Activated CD4-positive, CD25-positive, alpha-beta regulatory T cell treated with anti-CD3 and anti-CD28 coated beads, Interleukin-2, amount 50 U/mL, for 16 hours (primary cell): ENCODE measurements at places on chromosomes 5 and 9.

- DNase-seq: no peak
These were observed 242.3 kb upstream of the PTGER4 start for GRCh38 chr5:40437452-40437861.

DNA sequence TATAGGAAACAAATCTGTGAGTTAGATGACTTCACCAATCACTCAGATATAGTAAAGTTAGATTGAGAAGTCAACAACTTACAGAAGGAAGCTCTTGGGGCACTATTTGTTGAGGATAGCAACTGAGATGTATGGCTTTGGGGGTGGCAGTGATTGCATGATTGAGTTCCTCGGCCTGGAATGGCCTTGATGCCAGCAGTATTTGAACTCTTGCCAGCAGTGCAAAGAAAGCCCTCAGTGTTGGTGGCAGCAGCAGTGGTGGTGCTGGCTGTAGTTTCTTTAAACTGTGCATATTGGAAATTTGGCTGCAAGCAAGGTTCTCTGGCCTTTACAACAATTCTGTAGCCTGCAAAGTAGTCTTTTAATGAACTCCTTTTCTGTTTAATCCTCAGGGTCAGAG lies 41.4 kb upstream of the PJA2 start:
- DNase-seq: no peak

DNA sequence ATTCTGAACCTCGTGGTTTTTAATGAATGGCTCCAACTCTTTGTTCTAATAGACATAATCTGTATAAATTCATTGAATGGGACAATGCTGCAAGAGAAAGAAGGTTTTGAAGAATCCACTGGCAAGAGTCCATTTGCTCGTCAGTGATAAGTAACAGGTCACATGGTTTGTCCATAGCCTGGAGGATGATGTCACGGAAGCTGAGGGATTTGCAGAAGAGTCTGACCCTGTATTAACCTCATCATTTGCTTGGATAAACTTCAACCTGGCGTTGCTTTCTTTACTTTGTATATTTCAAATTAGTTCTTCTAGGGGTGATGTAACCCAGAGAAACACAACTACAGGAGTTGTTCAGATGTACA lies 197.4 kb downstream of the GAS1 start:
- DNase-seq: no peak

GRCh38 chr5:159043590-159043989 lies 56.1 kb downstream of the EBF1 start:
- no peak for DNase-seq

GRCh38 chr5:34914671-34915138 lies 599 bp downstream of the RAD1 start:
- DNase-seq: no peak

DNA sequence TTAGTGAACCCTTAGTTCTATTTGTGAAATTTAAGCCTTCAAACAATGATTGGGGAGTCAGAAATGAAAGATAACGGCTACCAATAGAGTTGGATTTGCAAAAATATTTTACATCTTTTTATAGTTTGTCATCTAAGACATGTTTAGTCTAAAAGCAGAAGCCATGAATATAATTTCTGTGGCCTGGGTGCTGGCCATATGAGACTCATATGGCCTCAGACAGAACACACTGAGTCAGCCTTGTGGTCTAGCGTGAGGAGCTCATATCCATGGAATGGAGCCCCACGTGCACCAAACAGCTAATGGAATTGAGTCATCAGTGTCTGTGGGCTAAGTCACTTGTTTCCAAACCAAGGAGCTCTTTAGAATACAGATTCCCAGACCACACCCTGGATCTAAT lies 240.7 kb upstream of the NREP start:
- DNase-seq: no peak

DNA sequence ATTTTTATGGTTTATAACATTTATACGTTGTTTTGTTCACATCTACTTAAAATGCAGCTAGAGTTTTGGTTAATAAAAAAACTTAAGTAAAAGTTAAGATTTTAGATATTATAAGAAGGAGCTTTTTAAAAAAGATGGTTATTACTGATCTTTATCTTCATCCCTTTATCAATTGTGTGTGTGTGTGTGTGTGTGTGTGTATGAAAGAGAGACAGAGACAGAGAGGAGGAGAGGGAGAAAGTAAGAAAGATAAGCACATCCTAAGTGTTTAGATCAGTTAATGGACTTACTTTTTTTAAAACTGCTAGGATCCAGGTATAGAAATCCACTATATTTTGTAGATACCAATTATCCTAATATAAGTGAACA lies 45.8 kb upstream of the RICTOR start:
- DNase-seq: no peak

- DNase-seq: no peak
These were observed 4.5 kb downstream of the TENT4A start for GRCh38 chr5:6717687-6718086.

DNA sequence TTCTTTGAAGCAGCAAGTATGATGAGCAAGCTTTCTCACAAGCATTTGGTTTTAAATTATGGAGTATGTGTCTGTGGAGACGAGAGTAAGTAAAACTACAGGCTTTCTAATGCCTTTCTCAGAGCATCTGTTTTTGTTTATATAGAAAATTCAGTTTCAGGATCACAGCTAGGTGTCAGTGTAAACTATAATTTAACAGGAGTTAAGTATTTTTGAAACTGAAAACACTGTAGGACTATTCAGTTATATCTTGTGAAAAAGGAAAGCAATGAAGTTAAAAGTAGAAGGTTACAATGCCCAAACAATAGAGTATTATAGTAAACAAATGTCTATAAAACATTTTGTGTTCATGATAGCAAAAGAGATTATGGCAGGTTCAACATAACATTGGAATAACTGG lies 88.6 kb downstream of the JAK2 start:
- DNase-seq: no peak

DNA sequence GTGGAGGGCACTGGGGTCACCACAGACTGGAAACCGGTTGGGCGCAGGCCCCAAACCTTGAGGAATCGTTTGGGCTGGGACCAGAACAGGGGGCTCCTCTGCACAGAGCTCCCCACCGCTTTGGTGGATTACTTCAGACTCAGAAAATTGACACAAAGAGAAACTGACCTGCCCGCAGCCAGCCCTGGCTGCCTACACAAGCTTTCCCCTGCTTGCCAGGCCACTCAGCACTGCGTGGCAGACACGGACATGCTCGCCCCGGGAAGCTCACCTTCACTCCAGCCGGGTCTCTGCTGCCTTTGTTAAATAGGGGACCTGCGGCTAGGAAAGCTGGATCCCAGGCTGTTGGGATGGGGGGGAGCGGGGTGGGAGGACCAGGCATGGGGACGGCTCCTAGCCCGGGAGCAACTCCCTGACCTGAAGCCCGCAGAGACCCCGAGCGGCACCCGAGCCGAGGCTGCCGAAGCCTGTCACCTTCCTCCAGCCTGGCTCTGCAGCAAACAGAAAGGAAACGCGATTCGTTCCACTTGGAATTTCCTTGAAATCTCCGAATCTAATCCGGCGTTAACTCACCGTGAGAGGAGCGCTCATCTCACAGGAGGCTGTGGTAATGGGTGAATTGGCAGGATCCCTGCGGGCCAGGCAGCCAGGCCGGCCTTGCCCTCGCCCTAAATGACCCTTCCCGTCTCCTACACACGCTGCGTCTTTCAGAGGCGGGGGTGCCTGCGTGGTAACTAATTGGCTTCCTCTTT lies 8.8 kb downstream of the PAX5 start:
- DNase-seq: no peak

DNA sequence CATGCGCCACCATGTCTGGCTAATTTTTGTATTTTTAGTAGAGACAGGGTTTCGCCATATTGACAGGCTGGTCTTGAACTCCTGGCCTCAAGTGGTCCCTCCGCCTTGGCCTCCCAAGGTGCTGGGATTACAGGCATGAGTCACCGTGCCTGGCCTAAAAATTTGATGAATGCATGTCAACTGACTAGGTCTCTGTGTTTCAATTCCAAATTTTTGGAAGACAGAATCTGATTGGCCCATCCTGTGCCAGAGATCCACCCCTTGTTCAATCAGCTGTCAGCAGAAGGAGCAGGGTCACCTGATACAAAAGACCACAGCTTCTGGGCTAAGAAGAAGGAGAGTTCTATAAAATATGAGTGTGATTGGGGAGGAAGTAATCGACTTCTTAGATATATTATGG lies 43.5 kb upstream of the COL15A1 start:
- no peak for DNase-seq

DNA sequence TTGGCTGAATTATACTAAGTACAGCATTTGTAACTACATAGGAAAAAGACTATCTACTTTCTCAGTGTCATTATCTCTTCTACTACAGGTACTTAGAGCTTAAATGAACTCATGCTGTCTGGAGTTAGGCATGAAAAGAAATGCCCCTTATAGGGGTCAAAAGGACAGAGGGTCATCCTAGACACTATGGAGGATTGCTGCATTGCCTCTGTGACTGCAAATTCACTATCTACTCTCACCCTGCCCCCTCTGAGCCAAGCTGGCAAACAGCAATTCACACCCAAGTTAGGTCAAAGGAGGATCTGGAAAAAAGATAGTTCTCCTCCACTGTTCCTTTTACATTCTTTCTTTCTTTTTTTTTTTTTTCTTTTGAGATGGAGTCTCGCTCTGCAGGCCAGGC lies 36.7 kb downstream of the ANKRD31 start:
- no peak for DNase-seq

DNA sequence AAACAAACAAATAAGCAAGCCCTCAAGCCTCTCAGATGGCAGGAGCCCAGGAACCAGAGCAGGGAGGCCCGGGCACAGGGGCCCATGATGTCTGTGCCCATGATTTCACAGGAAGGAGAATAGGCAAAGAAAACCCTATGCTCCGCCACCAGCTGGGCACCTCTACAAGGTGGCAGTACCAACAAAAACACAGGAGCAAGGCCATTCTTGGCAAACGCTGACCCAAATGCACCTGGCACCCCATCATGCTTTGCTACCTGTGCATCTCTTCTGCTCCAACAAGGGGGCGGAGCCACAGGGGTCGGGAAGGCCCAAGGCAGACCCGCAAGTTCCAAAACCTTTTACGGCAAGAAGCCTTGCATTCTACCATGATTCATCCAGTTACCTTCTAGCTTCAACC lies 3.1 kb downstream of the BRD3 start:
- DNase-seq: no peak

DNA sequence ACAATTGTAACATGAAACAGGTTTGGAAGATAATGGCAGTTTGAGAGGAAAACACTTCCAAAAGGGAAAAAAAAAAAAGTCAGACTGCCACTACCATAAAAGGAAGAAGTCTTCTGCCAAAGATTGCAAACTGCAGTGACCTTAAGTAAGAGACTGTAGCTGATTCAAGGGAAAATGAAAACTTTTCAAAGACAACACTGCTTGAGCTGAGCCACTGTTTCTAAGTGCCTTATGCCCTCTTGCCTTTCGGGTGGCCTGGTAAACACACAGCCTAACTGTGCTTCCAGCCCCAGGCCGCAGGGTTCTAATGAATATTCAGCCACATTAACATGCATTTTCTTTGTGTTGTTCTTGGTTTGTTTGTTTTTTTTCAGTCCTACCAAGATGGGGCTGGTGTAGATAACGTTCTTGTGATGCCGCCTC lies 354.6 kb downstream of the BNC2 start:
- no peak for DNase-seq

GRCh38 chr9:21906881-21907280 lies 87.3 kb downstream of the CDKN2A start:
- DNase-seq: no peak

DNA sequence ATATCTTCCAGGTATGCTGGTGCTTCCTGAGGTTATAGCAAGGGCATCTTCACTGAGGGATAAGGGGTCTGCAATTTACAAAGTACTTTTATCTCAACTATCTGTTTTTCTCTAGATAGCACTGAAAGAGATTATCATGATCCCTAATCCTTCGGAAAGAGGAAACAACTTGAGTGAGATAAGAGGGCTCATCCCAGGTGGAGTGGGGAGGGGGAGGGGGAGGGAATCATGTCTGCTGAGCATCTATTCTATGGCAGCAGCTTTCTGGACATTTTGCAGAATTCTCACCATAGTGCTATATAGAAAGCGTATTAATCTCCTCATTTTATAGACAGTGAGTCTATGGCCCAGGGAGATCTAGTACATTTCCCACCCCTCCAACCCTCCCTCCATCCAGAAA lies 5.9 kb downstream of the TNFSF15 start:
- no peak for DNase-seq

- DNase-seq: no peak
These were observed 52.7 kb downstream of the ITGA1 start for GRCh38 chr5:52840277-52841050.

- no peak for DNase-seq
These were observed 42.5 kb downstream of the TMEM174 start for GRCh38 chr5:73215531-73215890.

DNA sequence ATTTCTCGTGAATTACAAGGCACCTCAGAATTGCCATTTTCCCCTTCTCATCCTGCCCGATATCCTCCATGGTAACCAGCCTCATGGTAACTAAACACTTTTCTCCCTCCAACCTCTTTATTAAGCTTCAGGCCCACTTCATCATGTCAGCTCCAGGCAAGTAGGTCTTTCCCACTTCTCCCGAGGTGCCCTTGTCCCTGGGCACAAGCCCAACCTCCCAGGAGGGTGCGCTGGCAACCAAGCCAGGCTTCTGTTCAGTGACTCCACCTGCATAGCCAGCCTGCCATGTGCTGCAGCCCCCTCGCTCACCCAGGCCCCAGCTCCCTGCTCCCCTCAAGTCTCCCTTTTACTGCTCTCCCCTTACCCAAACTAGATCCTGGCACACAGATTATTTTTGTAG lies 47.4 kb upstream of the AFAP1L1 start:
- no peak for DNase-seq

- DNase-seq: no peak
These were observed 267.9 kb downstream of the COX7C start for GRCh38 chr5:86885489-86886230.

DNA sequence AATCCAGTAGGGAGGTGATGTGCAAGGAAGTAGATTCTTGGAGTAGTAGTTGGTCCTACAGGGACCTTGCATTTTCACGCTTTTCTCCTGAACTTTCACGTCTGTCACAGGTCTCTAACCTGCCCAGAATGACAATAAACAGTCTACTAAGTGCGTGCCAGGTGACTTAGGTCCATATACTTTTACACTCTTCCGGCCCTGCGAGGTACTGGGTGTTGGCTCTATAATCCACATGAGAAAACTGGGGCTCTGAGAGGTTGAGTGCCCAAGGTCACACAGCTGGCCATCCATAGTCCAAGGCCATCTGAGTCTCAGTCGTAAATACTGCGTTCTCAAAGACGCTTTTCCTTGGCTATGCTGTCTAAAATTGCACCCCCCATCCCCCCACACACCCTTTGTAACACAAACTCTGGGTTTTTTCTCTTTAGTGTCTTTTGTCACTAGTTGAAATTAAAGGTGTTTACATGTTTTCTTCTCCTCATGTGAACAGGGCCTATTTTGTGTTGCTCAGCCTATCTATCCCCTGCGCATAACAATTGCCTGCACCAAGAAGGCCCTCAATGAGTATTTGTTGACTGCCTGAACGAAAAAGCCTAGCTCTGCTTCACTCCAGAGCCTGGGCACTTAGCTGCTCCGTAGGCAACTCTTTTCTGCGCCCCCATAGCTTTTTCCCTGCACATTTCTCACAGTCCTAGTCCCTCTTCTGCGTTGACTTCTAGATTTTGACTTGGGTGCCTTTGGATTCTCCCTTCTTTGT lies 943 bp downstream of the SFXN1 start:
- DNase-seq: no peak
